ENCODE measurements at places on chromosomes 13 and 19.

DNA sequence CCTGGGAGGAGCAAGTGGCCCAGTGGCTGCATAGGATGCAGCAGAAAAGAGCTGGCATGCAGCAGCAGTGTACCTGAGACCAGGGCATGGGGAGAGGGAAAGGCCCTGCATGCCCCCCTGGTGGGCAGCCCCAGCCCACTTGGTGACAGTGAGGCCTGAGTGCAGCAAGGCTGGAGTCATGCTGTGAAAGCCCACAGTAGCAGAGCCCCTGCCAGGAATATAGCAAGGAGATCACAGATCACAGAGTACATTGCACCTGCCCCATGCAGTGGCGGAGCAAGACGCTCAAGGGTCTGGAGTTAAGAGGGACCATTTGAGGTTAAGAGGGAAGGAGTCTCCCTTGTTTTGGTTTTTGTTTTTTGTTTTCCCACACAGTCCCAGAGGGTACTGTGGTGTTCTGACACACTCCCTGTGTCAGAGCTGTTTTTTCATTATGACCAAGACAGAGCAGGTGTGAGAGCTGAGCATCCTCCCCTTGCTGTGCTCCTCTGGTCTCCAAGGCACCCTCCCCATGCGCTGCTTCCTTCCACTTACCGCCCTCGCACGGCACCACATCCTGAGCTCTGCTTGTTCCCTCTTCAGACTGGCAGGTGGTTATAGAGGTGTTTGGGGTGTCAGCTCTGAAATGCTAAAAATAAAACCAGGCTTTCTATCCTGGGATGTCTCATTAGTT is 85.0 kb upstream of the UBL3 start:
- DNase-seq = peak; percentile 72

DNA sequence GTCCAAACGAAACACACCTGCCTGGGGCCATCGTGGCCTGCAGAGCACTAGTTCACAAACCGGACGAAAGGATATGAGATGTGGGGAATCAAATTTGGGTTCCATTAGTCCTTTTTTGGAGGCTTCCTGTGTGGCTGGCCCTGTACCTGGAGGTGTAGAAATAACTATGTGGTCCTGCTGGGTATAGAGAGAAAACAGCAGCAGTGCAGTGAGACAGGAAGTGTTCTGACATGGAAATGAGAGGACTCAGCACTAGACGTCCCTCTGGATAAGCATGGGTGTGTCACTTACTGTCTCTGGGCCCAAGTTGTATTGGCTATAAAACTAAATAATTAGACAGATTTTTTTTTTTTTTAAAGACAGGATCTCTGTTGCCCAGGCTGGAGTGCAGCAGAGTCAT is 12.3 kb downstream of the KDELR1 start:
- no peak for DNase-seq

DNA sequence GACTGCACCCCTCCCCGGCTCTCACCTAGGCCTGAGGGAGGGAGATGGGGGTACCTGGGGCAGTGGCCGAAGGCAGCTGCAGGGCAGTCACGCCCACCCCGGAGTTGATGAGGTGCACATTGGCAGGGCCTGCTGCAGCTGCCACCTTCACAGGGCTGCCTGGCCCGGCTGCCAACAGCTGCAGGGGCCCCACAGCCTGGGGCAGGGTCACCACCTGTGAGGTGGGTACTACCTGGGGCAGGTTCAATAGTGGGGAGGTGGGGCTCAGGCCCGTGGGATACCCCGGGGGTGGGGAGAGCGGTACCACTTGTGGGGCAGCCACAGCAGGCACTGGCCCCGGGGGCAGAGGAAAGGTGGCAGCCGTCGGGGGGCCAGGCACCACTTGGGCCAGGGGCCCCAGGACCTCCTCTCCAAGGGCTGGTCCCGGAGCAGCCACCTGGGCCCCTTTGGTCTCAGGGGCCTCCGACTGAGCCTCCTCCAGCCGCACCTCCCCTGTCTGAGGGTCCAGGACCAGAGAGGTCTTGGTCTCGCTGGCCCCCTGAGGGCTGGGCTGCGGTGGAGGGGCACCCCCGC is 2.7 kb downstream of the SIX5 start:
- DNase-seq = no peak

GRCh38 chr13:60152904-60153303 is 10.8 kb downstream of the DIAPH3 start:
- no peak for DNase-seq

- DNase-seq = no peak
Observed at GRCh38 chr13:84470528-84470927, 588.3 kb upstream of the SLITRK1 start.

DNA sequence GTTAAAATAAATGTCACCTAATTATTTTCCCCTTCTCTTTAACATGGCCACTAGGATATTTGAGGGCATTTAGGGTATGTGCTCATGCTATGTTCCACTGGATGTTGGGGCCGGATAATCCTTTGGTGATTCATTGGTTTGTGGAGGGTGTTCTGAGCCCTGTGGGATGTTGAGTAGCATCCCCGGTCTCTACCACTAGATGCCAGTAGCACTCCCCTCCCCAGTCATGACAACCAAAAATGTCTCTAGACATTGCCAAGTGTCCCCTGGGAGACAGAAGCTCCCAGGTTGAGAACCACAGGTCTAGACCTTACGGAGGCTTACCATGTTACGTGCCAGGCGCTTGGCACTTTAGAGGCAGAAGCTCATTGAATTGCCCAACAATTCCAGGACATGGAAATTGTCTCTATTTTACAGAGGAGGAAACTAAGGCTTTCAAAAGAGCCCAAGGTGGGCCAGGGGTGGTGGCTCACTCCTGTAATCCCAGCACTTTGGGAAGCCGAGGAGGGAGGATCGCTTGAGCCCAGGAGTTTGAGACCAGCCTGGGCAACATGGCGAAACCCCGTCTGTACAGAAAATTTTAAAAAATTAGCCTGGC is 14.1 kb downstream of the SHANK1 start:
- DNase-seq = peak; percentile 85

DNA sequence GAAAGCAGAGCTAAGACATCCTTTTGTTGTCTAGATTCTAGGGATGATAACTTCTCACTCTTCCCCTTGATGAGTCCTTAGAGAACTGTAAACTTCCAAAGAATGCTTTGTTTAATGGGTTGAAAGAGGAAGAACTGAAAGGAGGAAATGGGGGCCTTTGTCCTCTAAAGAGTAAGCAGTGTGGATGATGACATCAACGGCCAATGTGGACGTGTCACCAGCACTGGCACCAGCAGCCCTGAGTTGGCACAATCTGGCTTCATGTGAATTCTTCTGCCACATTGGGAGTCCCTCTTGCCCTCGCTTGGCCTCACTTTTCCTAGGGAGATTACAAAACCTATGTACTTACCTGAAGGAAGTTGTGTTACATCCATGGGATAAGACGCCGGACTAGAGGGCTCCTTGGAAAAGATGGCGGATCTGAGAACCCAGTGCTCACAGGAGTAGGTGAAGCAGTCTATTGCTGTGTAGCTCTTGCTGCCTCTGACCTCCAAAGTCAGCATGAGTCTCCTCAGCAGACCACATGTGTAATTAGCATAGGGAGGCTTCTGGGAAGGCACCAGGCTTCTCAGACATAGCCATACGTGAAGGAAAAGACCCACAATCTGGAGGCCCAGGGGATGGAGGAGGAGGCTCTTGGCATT is 62.8 kb downstream of the RGCC start:
- DNase-seq = no peak

GRCh38 chr19:54549224-54549623 is 24.4 kb upstream of the LILRA2 start:
- DNase-seq = no peak

- no peak for DNase-seq
Observed at GRCh38 chr13:60933638-60934037, 482.0 kb downstream of the PCDH20 start.

DNA sequence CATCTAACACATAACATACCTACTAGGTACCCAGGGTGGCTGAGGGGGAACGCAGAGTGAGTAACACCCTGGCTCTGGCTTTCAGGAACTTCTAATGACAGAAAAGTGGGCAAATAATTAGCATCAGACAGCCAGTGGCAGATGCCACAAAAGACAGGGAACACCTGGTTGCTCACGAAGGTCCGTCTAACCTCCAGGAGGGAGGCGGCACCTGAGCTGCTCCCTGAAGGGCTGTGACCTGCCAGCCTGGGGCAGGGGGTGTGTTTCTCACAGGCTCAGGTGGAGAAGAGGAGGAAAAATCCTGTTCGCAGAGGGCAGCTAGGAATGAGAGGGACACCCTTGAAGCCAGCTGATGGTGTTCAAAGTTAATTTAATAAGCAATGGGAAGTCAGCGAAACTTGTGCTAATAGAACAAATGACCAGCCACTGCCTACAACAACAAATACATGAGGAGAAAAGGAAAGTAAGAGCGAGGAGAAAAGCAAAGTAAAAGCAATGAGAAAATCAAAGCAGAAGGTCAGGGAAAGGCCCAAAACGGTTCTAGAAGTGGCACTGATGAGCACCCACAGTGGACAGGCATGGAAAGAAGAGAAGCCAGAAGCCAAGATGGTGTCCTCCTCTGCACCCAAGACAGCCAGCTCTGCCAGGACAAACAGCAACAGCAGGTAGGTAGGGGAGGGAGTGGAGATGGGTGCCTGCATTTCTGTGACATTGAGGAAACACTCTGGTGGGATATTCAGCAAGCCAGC is 87.3 kb downstream of the STK24 start:
- DNase-seq = no peak

- no peak for DNase-seq
Observed at GRCh38 chr19:7922836-7923195, 2.7 kb downstream of the SNAPC2 start.

GRCh38 chr13:26664286-26664685 is 96.3 kb downstream of the GPR12 start:
- DNase-seq = no peak

- DNase-seq = no peak
Observed at GRCh38 chr19:56837492-56838023, 3.0 kb downstream of the PEG3 start.

DNA sequence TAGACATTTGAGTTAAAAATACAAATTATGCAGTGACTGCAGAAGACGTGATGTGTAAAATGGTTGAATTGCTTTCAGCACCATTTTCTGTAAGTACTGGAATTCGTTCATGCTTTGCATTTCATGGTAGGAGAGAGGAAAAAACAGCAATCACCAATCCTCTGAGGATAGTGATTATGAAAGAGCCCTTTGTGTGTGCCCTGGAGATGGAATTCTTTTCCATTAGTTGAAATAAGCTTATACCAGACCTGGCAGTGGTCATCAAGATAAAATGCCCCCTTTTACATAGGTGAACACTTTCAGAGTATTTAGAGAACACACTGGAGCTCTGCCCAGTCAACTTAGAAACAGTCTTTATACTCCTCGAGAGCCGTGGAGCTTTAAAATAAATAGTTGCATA is 1.7 kb downstream of the CNMD start:
- no peak for DNase-seq
